OCI-M1 (cell line): ENCODE measurements at places on chromosomes 16 and 17.

DNA sequence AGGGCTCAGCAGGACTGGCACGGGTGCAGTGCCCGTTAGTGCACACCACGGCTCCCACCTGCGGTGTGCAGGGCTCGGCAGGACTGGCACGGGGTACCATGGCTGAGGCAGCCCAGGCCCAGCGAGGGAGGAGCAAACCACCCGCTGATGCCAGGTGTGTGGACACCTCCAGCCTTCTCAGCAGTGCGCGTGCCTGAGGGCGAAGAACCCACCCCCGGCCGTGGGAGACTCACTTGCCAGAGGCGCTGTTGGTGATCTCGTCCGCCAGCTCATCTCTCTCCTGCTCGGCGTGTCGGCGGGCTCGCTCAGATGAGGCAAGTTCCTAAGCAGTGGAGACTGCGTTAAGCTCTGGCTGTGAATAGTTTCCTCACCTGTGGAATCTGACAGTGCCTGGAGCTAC is 45.4 kb downstream of the NDEL1 start:
- no peak for DNase-seq

GRCh38 chr17:75844530-75845057 is 390 bp upstream of the UNC13D start:
- no peak for DNase-seq

GRCh38 chr17:16513873-16514272 is 21.9 kb upstream of the LRRC75A start:
- DNase-seq, result no peak

DNA sequence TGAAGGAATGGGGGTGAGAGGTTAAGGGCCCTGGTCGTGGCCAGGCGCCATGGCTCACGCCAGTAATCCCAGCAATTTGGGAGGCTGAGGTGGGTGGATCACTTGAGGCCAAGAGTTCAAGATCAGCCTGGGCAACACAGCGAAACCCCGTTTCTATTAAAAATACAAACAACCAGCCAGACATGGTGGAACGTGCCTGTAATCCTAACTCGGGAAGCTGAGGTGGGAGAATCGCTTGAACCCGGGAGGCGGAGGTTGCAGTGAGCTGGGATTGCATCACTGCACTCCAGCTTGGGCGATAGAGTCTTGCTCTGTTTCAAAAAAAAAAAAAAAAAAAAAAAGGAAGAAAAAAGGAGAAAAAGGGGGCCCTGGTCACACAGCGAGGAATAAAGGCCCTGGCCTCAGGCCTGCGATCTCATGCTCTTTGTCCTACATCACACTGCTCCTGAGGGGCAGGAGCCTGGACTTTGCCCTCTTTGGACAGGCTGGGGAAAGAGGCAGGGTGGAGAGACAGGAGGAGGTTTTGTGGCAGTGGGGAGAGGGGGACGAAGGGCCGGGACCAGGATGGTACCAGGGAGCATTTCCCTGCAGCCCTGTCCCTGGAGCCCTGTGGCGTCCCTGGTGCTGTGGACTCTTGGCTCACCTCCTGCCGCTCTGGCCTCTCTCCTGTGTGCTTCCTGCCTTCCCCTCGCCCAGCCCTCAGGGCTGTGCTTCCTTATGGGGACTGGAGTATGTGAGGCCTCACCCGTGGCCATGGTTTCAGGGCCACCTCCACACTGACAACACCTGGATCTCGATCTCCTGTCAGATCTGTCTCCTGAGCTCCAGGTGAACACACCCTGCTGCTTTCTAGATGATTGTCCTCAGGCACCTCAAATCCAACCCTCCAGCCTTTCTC is 19.7 kb upstream of the SLC25A19 start:
- DNase-seq, result no peak

- DNase-seq, result no peak
Measured at GRCh38 chr17:42918902-42919521, 18.4 kb downstream of the G6PC1 start.

DNA sequence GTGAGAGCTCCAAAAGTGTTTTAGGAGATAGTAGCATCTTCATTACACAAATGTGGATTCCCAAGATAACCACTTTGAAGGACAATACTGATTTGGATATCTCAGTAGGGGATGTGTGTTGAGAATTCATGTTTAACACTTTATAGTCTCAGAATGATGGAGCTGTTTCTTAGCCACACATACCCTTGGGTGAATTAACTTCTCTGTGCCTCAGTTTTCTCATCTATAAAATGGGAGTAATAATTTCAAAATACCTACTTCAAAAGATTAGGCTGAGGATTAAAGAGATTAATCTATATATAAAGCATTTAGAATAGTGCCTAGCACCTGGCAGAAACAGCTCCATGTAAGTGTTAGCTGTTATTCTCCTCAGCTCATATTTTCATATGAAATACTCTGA is 19.0 kb downstream of the LPCAT2 start:
- DNase-seq, result no peak

DNA sequence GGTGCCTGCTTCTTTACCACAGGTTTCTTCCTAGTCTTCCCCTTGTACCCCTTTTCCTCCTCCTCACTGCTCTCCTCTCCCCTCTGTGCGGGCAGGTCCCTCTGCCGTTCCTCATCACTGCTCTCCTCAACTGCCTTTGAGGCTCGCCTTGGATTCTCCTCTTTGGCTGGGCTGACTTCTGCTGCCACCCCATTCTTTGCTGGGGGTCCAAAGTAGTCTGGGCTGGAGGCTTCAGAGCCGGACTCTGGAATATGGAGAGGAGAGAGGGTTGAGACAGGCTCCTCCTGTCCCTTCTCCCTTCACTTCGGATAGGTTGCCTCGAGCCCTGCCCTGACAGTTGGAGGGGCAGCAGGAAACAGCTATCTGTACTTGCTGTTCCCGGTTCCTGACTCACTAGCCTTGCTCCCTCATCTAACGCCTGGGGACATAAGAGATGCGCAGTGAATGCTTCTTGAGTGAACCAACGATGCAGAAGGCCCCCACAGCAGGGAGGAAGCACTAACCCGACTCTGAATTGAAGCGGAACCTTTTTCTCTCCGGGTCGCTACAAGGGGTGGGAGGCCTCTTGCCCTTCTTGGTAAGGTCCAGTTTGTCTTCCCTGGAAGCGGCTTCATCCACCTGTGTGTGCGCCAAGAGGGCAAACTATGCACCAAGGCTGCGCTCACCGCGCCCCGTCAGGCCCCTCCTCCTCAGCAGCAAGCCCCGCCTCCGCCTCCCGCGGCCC is 655 bp downstream of the HIRIP3 start:
- DNase-seq, result peak; percentile 81

- DNase-seq, result no peak
Measured at GRCh38 chr16:64276646-64277045, 845.2 kb downstream of the CDH11 start.

DNA sequence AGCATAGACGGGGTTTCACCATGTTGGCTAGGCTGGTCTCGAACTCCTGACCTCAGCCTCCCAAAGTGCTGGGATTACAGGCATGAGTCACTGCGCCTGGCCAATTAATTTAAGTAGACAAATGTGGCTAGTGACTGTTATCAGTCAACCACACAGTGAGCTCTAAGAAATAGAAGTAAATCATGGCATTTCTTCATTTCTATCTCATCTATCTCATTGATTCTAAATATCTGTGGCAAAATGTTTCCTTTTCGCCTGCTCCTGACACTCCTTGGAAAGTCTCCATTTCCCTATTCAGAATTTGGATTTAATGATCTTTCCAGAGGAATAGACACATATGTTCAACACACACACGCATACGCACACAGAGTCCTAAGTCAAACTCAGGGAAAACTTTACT is 81.3 kb downstream of the HIC1 start:
- peak; percentile 32 for DNase-seq

GRCh38 chr16:86046667-86047270 is 147.8 kb downstream of the IRF8 start:
- DNase-seq, result no peak

DNA sequence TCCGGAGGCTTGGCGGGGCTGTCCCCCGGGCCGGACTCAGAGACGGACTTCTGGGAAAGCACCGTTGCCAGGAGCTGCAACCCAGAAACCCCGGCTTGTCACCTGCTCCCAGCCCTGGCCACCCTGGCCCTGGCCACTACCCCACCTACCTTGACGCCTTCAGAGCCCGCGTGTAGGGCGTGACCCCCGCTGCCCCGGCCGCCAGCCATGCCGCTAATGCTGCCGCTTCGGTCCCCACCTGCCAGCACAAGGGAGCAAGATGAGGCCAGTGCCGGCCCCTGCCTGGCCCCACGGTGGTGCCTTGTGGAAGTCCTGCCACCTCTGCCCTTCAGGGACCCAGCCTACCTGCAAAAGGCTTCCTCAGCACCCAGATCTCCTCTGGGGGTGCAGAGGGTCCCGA is 11.4 kb downstream of the CASKIN1 start:
- no peak for DNase-seq

- no peak for DNase-seq
Measured at GRCh38 chr16:10729104-10730048, 14.3 kb upstream of the NUBP1 start.

GRCh38 chr17:32859857-32860525 is 16.9 kb downstream of the MYO1D start:
- DNase-seq, result peak; percentile 97

GRCh38 chr17:4234401-4234800 is 29.4 kb downstream of the ANKFY1 start:
- no peak for DNase-seq

- no peak for DNase-seq
Measured at GRCh38 chr16:1580956-1581355, 30.9 kb downstream of the IFT140 start.

DNA sequence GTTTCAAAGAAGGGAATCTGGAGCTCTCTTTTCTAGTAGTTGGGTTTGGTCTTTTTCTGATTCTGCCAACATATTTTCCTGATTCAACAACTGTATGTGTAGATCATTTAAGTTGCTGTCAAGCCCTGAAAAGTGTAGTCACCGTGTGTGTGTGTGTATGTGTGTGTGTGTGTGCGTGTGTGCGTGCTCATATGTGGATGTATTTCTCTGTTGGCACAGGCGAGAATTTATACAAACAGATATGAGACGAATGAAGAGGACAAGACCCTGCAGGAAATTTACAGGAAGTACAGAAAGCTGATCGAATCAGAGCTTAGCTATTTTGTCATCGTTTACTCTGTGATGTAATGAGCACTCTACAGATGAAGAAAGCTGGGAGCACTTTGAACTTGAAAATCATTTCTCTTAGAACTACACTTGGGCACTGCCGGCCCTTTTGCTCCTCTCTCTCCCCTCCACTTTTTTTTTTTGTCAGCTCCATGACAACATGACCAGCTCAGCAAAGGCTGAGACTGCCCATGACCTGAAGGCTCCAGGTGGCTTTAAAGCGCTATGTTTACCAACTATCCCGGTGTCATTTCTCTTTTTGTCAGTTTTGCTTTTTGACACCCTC is 11.2 kb downstream of the FBXO39 start:
- DNase-seq, result no peak

DNA sequence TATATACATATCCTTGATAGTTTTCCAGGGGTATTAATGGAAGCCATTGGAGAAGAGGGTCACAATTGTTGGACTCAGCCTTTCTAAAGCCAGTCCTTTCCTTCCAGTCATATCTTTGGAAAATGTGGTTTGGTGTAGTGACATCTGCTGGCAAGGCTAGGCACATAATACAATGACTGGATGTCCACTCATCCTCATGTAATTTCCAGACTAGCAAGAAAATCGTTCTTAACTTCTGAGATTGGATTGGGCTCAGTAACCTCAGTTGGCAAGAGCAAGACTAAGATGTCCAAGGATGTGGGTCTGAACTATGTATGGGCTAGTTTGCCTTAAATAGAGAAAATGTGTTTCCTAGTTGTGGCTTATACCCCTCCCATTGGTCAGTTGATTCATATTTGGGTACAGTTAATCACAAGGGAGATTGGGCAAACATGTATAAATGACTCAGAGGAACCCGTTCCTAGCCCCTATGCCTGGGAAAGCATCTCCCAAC is 8.7 kb upstream of the KAT7 start:
- peak; percentile 83 for DNase-seq

GRCh38 chr16:89506791-89507191 is 1.4 kb upstream of the SPG7 start:
- peak; percentile 42 for DNase-seq

- peak; percentile 69 for DNase-seq
Measured at GRCh38 chr17:45784741-45785479, 790 bp downstream of the CRHR1 start.

DNA sequence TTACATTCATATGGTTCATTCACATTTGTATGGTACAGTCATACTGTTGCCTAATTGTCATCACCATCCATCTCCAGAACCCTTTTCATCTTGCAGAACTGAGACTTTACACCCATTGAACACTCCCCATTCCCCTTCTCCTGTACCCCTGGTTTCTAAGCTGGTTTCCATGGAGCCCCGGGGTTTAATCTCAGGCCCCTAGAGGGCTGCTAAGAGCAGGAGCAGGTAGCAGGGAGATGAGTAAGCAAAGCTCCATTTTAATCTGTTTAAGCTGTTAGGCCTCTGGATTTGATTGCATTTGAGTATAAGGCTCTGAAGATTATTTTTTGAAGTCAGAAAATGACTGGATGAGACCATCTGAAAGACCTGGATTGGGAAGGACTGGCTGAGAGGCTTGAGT is 68.5 kb upstream of the RPL38 start:
- DNase-seq, result no peak

DNA sequence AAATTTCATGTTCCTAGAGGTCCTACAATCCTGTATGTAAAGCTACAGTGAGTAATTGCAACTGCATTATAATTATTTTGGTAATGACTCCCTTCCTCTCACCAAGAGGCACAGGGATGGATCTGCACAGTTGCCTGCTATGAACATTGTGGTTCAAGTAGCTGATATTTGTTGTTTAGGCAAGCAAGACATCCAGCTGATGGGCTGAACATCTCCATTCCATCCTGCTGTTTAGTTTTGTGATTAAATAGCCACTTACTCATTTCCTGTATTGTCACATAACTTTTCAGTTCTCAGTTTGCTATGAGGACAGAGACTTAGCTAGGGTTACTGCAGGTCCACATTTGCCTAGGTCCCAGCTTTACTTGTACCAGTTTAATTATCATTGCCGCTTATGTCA is 181.2 kb upstream of the TBX2 start:
- no peak for DNase-seq

DNA sequence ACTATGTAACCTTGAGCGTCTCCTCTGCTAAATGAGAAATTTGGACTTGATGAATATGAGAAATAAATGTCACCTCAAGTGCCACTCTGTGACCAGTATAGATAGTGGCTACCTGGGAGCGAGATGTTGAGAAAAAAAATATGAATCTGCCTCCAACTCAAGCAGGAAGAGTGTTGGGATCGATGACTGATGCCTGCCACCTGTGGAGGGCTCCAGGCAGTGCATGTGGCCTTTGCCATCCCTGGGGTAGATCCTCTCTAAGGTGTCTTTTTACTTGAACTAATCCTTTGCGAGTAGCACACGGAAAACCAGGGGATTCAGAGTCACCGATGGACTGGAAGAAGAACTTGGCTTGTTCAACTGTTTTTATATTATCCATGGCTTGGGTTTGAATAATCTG is 9.4 kb downstream of the CCDC182 start:
- peak; percentile 38 for DNase-seq

- DNase-seq, result no peak
Measured at GRCh38 chr17:48579760-48580554, 1.8 kb upstream of the HOXB4 start.
